Astrocyte of the spinal cord (primary cell): ENCODE measurements at places on chromosomes 12 and 14.
A peak's percentile ranks its signal among the peaks of the same experiment; 100 is the strongest.

DNA sequence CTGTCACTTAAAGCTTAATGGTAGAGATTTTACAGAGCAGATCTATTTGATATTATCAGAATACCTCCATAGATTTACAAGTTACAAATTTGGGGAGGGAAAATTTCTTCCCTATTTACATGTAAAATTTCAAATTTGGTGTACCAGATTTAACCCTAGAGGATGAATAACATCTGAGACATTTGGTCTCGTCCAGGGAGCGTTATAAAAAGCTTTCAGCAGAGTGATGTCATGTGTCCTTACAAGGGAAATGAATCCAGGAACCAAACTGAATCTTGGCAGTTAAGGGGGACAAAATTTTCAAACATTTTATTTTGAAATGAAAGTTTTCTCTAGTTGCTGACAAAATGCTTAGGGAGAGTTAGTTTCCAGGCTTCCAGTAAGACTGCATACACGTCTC lies 4.5 kb upstream of the CDK17 start:
- DNase-seq: no peak

DNA sequence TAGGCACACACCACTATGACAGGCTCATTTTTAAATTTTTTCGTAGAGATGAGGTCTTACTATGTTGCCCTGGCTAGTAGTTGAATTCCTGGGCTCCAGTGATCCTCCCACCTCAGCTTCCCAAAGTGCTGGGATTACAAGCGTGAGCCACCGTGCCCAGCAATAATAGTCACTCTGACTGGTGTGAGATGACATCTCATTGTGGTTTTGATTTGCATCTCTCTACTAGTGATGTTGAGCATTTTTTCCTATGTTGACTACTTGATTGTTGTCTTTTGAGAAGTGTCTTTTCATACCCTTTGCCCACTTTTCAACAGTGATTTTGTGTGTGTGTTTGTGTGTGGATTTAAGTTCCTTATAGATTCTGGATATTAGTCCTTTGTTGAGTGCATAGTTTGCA lies 26.3 kb downstream of the ATP2A2 start:
- no peak for DNase-seq

DNA sequence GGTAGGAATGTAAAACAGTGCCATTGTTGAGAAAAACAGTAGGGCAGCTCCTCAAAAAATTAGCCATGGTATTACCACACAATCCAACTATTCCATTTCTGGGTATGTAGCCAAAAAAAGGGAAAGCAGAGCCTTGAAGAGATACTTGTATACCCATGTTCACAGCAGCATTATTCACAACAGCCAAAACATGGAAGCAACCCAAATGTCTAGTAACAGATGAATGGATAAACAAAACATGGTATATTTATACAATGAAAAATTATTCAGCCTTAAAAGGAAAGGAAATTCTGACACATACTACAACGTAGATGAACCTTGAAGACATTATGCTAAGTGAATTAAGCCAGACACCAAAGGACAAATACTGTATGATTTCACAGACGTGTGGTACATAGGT lies 67.6 kb upstream of the GNG2 start:
- peak; percentile 14 for DNase-seq

DNA sequence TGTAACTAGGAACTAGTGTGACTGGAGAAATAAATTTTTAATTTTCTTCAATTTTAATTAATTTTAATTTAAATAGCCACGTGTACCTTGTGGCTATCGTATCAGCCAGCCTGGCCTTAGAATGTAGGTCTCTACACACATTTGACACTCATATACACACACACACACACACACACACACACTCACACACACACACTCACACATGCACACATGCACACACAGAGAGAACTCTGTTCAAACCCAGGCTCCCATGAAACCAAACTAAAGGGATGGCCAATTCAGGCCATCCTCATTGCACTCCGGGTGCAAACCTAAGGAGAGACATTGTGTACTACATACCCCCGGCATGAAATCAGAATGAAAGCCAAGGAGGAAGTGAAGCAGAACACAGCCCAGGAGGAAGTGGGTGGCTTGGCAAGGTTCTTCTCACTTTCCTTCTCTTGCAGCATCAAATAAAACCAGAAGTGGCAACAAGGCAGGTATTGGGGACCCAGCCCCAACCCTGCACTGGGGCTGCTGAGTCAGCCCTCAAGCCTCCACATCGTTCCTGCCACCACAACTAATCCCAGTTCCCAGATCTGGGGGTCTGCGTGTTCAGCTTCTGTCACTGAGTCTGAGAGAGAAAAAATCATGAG lies 26.2 kb upstream of the CHPT1 start:
- no peak for DNase-seq

GRCh38 chr12:62426089-62426488 lies 40.5 kb upstream of the MON2 start:
- peak; percentile 14 for DNase-seq

GRCh38 chr12:116236148-116236731 lies 41.3 kb downstream of the MED13L start:
- DNase-seq: peak; percentile 69

- no peak for DNase-seq
These were observed 1.3 kb downstream of the KRT7 start for GRCh38 chr12:52234223-52234810.

DNA sequence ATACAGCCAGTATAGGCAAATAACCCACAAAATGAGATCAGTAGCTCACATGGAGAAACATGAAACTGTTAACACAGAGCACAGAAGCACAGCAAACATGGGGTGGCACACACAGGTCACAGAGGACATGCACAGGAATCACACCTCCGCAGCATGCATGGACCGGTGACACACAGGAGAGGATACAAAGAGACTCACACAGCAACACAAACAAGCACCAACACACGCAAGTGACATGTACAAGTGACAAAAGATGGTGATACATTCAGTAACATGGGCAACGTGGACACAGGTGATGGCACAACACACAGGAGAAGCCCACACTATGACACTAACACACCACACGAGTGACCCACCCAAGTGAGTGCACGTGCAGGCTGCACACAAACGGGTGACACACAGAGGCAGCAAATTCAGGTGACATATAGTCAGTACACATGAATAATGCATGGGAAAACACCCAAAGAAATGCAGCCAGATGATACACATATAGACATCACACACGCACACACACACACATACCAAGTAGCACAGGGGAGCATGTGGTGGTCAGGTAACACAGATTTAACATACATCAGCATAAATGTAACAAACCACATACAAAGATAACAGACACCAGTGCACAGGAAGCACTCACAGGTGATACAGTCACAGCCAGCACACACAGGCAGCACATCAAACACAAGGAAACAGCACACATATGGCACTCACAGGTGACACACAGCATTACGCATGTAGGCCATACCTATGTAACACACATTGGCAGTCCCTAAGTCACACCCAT lies 216.0 kb upstream of the SFSWAP start:
- DNase-seq: no peak

DNA sequence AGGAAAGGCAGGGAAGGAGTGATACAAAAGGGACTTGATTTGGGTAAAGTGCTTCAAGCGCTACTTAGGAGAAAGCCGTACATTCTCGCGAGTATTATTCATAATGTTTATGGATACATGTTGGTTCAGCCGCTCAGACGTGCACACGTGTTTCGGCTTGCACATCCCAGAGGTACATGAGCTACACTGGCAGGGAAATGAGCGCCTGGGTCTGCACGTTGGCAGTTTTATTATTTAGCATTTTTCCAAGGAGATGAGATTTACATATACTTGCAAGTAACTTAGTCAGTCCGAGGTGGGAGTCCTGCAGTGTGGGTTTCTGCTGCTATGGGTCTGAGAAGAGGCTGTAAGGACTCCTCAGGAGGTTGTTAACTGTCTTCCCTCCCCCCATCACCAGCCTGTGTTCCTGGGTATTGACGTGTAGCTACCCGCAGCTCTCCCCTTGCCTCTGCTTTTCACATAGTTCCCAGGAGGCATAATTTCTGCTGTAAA lies 1.5 kb downstream of the PRKCH start:
- DNase-seq: no peak

DNA sequence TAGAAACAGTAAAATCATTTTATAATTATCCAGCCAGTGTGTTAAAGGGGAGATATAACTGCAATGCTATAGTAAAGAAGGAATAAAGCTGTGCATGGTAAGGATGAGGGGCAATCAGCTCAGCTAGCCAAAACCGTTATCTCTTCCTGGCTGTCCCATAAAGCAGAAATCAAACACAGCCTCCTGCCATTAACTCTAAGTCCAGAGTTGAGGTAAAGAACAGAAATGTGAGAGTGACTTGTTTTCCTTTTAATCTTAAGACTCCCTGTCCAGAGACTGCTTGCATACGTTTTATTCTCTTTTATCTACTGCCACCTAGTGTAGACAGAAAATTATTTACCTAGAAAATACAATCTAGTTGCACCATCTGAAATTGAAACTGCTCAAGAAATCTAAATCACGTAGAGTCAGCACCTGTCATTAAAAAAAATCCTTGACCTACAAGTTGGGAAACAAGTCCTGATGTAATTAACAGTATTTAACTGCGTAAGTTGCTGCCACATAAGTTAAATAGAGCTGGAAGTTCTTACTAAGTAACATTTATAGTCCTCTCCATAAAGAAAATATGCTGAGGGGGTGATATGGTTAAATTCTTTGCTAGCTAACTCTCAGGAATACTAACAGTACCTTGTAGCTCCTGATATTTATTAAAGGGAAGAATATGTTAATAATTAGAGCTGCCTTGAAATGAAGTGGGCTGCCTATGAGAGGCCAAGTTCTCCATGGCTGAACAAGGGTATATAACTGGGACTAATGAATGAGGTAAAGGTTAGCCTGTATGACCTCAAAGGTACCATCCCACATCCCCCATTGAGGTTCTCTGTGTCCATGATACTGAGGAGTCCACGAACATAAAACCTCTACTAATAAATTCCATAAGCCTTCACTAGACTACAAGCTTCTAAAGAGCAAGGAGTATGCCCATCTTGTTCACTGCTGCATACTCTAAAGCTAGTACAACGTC lies 62.7 kb downstream of the GALNT4 start:
- peak; percentile 83 for DNase-seq

- DNase-seq: no peak
These were observed 234.2 kb upstream of the ARHGAP5 start for GRCh38 chr14:31842899-31843298.

DNA sequence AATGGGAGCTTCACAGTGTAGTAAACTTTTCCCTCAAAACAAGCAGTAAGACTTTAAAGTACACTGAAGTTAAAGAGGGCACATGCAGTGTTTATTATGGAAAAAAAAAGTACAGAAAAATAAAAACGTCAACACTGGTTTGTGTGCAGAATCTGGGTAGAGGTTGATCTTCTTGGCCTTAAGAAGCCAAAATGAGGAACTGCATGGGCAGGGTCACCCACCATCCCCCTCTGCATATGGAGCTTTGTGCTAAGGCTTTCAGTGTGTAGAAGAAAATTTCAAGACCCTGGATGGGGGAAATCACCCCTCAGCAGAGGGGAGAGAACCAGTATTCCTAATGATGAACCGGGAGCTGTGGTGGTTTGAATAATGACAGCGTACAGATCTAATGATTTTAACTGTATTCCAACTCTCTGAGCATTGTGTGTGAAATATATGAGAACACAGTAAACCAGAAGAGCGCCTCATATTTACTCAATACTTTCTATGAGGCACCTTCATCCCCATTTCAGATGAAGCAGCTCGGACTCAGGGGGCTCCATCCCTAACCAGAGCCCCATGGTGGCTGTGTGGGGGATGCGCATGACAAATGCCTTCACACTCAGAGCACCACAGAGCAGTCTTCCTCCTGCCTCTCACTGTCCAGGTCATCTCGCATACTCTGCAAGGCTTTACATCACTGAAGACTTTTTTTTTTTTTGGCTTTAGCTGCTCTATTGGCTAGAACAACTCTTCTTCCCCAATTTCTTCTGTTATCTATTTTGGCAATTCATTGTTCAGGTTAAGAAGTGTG lies 33.4 kb downstream of the ACADS start:
- DNase-seq: no peak

DNA sequence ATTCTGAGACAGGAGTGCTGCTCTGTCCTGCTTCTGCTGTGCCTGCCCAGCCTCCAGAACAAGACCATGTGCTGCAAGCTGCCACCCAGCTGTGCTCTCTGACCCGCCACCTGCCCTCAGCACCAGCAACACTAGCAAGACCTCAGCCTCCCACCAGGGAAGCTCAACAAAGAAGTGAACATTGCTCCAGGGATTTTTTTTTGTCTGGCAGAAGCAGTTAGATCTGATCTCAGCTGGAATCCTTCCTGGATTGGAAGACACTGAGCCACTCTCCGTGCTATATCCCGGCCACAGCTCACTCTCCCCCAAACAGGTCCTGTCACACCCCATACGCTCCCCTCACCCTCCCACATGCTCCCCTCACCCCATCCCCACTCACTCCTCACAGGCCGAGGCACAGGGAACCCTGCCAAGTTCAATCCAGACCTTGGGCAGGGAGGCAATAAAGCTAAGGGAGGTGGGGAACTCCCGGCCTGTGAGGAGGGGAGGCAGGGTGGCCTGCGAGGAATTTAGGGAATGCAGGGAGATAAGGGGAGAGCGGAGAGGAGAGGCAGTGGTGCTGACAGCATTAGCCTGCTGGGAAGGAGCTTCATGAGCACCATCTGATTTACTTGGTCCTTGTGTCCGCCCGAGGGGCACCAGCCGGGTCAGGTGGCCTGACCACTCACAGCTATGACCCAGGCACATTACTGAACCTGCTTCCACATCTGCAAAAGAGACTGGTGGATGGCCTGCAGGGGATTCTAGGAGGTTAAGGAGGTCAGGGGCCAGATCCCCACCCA lies 29.7 kb downstream of the CCDC85C start:
- peak; percentile 56 for DNase-seq

DNA sequence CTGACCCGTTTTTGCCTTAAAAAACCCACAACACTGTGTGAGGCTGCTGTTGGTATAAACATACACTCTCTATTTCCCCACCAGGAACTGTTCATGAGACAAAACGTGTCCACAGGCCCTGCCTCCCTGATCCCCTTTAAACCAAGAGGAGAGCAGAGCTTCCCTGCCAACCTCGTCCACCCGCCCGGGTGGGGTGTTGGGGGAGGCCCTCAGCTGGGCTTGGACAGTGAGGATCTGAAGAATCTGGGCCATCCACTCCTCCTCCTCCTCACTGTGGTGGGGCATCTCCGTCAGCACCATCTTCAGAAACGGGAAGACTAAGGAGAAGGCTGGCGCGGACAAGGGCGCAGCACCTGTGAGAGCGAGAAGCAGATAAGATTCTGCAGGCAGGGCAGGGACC lies 36.8 kb downstream of the GCN1 start:
- no peak for DNase-seq

- DNase-seq: no peak
These were observed 80.5 kb upstream of the ZFP36L1 start for GRCh38 chr14:68873376-68873775.

DNA sequence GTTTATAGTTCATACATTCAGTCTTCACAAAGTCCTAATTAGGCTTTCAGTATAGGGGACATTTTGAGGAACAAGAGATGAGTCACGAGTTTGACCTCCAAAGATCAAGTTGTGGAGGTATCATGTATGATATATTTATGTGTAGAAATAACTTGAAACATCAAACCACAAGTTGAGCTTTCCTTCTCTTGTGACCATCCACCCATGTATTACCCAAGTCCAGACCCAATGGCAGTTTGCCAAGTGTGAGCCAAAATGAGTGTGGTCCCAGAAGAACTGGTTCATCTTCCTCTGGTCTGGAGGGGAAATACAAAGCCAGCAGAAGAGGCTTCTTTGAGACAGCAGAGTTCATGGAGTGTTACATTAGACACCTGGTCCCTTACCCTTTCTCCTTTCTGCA lies 104.9 kb downstream of the ATP23 start:
- no peak for DNase-seq

GRCh38 chr12:54360717-54361456 lies 3.4 kb downstream of the GPR84 start:
- DNase-seq: peak; percentile 83
